ENCODE measurements at places on chromosomes 13 and 19. TPM values are rescaled to one million over a fixed set of nuclear protein-coding genes. Genes with fewer than 3 reads are reported as not detected.

Gene RASL11A
- total RNA-seq, result 1.7 TPM

Gene PPM1N
- total RNA-seq, result not detected

Gene KLK1
- total RNA-seq, result not detected

Gene C19orf33
- total RNA-seq, result 0.40 TPM

Gene ADAT3
- total RNA-seq, result 1.3 TPM

Gene CFD
- total RNA-seq, result 1.2 TPM

Gene OR10H1
- not detected for total RNA-seq

Gene MYH14
- total RNA-seq, result under 0.01 TPM

Gene POP4
- total RNA-seq, result 50.0 TPM

Gene ATP4B
- not detected for total RNA-seq

Gene FBN3
- total RNA-seq, result not detected

Gene ZNF878
- 0.40 TPM for total RNA-seq

Gene ZNF471
- 0.65 TPM for total RNA-seq

Gene ZFP82
- 2.2 TPM for total RNA-seq
